ENCODE measurements at places on chromosomes 2 and 18. TPM values are rescaled to one million over a fixed set of nuclear protein-coding genes. Genes with fewer than 3 reads are reported as not detected.

DNA sequence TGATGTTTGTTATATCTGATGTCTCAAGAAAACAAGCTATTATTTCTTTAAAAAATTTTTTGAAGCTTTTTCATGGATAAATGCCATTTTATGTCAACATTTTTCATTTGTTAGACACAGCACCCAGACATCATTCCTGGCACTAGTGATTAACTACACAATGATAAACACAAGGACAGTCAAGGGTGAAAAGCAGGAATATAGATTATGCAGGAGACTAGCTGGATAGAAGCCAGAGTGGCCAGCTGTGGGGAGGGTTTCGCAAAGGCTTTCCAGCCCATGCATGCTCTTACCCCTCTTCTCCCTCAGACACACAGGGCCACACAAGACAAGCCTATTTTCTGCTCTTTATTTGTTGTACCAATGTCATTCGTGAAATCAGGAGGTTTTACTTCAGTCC, 127.1 kb upstream of the TTC39C start:
- no peak for DNase-seq

DNA sequence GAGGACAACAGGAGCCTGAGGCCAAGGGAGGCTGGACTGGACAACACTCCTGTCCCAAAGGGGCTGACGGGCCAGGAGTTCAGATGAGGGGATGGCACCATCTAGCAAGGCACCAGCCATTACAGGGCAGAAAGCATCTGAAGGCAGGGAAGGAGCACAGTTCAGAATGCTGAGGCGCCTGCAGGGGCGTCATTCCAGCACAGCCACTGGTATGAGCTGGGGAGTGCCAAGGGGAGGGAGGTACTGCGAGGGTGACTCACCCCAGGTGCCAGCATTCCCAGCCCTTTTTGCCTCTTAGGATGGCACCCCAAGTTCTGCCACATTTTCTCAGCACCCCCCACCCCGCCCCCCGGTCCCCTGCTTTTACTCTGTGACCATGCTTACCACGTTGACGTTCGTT, 129.8 kb upstream of the EPAS1 start:
- DNase-seq = no peak

Gene ERBB4
- 17.4 TPM for total RNA-seq

DNA sequence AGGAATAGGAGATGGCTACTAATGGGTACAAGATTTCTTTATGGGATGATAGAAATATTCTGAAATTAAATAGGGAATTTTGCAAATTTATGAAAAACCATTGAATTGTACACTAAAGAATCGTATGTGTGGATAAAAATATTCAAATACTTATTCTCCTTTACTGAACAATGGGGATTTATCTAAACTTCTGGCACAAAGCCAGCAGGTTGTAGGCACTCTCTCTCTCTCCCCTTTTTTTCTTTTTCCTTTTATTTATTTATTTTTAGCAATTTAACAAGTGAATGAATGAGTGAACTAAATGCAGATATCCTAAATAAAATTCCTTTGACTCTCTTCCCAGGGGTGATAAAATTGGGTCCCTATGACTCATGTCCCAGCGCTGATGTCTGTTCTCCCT, 21.9 kb upstream of the SCYGR2 start:
- DNase-seq = no peak

DNA sequence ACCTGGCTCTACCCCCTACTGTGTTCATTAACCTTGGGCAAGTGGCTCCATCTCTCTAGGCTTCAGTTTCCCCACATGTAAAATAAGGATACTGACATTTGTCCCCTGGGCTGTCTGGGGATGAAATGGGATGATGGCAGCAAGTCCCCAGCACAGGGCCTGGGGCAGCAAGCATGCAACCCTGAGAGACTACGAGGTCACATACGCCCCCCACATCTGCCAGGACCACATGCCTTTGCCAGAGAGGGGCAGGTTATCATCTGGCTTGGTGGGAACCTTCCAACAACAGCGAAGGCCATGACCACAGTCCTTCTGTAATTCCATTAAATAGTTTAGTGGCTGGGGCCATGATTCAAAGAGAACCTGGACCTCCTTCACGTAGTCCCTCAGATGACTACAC, 145.9 kb upstream of the REV1 start:
- DNase-seq = no peak

DNA sequence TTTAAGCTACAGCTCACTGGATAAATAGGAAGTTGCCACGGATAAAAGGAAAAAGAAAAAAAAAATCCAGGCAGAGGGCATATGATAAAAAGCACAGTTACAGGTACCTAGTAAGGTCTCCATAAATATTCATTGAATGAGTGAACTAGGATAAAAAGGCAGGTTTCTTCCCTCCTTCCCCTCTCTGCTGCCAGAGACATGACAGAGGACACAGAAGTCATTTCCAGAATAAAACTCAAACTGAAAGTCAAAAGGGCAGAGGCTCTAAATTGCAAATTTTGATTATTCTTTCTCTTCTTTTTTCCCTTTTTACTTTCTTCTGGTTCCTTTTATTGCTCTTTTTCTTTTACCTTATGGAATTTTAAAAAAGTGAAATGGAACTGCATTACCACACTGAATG, 7.7 kb downstream of the CD302 start:
- DNase-seq = no peak

DNA sequence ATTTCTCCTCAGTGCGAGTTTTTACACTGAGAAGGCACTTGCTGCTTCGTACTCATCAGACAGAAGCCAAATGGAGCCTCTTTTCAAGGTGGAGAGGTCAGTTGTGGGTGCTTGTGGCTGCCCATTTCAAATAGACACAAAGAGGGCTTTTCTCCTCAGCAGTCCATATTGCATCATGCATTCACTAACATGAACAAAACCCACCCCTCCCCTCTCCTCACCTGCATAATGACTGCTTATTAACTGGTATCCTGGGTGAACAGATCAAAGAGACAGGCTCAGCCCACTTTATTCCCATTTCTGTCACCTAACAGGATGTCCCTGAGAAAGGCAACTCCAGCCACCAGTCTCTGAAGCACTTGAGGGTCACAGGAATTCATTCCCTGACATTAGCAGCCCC, 28.9 kb downstream of the KLF7 start:
- no peak for DNase-seq

DNA sequence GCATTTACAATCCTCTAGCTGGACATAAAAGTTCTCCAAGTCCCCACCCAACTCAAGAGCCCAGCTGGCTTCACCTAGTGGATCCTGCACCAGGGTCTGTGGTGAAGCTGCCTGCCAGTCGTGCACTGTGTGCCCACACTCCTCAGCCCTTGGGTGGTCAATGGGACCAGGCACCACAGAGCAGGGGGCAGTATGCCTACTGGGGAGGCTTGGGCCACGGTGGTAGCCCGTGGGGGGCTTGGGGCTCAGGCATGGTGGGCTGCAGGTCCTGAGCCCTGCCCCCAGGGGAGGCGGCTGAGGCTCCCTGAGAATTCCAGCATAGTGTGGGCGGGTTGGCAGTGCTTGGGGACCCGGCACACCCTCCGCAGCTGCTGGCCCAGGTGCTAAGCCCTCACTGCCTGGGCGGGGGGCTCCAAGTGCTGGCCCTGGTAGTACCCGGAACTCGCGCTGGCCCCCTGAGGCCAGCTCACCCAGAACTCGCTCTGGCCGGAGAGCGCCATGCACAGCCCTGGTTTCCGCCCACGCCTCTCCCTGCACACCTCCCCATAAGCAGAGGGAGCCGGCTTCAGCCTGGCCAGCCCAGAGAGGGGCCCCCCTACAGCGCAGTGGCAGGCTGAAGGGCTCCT, 1473.4 kb downstream of the SUCLG1 start:
- no peak for DNase-seq

- DNase-seq = no peak
Observed at GRCh38 chr2:138780446-138780880, 273 bp upstream of the NXPH2 start.

DNA sequence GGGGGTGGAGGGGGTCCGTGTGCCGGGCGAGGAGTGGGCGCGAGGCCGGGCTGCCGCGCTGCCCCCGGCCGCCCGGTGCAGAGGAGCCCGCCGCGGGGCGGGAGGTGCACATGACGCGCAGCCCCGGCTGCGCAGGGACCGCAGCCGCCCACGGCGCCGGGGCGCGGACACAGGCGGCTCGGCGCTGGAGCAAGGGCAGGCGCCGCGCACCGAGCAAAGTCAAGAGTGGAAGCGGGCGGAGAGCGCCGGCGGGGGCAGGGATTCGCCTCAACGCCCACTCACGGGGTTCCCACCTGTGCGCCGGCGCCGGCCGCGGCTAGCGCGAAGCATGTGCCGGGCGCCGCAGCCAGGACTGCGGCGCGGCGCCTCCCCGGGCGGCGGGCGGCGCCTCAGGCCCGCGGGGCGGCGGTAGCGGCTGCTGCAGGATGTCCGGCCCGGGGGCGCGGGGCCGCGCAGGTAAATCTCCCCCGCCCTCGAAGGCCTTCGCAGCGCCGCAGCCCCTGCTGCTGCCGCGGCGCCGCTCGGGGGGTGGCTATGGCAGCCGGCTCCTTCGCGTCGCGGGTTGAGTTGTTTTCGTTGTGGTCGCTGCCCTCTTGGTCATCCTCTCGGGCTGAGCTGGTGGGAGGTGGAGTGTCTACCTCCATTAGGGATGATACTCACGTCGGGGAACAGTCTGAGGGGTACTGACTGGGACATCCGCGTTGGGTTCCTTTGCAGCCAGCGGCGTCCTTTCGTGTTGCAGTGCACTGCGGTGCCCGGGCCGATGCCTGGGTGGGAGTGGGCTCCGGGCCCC, 216.3 kb upstream of the DTNA start:
- peak; percentile 82 for DNase-seq

GRCh38 chr2:139480161-139480650, 700.0 kb upstream of the NXPH2 start:
- no peak for DNase-seq

DNA sequence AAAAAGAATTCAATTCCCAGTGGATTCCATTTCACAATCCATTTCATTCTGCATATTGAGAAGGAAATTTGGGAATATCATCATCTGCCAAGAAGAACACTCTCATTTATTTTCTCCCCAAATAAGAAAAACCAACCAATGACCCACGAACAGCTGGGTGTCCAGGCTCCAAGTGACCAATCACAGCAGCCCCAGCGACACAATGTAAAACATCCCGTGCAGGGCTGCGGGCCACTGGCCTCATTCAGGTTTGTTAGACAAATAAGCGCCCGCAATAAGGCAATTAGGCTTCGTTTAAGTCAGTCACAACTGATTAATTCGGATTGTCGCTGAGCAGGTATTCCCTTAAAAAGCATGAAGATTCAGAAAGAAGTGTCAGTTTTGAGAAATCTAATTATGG, 378.6 kb downstream of the EIPR1 start:
- DNase-seq = no peak

GRCh38 chr2:71665168-71666093, 212.1 kb downstream of the DYSF start:
- DNase-seq = no peak

- DNase-seq = no peak
Observed at GRCh38 chr2:150599889-150600288, 112.4 kb upstream of the RND3 start.

DNA sequence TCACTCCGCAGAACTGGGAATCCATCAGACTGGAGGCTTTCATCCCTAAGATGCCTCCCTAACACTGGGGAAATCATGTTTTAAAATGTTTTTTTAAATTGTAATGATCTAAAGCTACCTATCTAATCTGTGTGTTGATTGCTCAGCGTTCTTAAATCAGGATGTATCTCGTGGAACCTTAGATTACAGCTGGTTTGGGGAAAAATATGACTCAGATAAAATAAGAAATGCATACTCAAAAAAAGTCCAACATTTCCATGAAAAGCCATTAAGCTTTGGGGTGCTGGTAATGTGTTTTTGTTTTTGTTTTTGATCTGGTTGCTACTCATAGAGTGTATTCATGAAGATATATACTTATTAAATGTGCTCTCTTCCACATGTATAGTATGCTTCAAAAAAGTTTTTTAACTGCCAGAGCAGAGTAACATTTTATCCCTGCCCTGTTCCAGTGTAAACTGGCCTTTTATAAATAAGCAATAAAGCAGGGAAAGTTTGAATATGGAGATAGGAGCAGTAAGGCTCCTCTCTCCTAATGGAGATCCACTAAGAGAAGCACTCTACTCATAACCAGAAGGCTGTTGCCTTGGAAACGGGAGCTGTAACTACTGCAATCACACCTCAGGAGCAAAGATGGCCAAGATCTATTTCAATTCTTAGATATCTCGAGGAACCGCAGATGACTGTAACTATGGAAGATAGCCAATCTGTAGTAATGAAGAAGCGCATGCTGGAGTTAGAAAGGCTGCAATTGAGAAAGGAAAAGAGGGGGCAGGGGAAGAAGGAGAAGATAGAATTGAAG, 41.6 kb downstream of the ANKRD44 start:
- DNase-seq = no peak

DNA sequence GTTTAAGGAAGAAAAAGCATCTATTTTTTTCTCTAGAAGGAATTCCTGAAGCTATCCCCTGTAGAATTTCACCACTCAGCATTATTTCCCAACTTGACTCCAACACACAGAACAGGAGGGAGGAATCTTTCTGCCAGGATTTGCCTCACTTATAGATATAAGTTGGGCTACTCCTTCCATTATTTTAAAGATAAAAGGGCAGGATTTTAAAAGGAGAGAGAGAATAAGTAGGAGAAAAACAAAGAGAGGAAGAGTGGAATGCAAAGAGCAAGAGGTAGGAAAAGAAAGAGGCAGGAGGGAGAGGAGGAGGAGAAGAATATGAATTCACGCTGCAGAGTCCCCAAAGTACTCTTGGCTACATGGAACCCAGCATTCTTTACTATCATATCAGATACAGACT, 182.5 kb downstream of the TCF4 start:
- DNase-seq = no peak

Gene INPP5D
- total RNA-seq = 8.4 TPM

DNA sequence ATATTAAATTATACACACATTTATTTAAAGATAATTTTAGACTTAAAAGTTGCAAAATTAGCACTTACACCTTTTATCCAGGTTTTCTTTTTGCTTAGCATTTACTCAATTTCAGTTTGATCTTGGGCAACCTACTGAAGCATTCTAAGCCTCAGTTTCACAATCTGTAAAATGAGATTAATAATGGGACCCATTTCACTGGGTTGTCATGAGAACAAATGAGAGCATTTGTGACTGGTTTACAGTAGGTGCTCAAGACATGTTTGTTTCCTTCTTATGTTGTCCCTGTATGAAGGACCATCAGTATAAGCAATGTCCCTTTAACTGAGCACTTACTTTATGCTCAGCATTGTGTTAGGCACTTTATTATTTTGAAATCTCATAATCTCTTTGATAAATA, 4.8 kb upstream of the FBLN7 start:
- no peak for DNase-seq

GRCh38 chr18:45108754-45109153, 428.1 kb downstream of the SETBP1 start:
- DNase-seq = no peak

DNA sequence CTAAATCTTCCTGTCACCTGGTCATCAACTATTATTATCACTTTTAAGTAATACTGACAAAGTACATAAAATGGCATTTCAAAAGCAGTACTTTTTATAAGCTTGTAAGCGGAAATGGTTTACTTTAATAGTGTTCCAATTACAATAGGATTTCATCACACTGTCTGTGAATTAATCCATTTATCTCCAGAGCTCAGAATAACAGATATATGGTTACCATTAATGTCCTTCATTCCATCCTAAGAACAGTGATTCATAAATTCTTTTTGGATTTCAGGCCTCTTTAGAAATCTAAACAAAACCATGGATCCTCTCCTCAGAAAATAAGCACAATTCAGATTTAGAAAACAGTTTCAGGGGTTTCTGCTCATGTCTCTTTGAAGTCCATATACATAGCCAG, 68.4 kb downstream of the PID1 start:
- DNase-seq = no peak

Gene UGT1A5
- total RNA-seq = 0.94 TPM

GRCh38 chr2:152336119-152336853, 1.3 kb downstream of the FMNL2 start:
- DNase-seq = peak; percentile 68

Gene FAM110C
- total RNA-seq = 10.0 TPM

Gene NCKAP1
- total RNA-seq = 163 TPM

GRCh38 chr2:213751446-213751845, 467.2 kb downstream of the SPAG16 start:
- no peak for DNase-seq

Measured in thyroid gland (tissue), 4 donors.